ENCODE measurements at places on chromosomes 13 and 19.

- DNase-seq: no peak
Measured at GRCh38 chr19:4749870-4750590, 26.4 kb upstream of the DPP9 start.

- no peak for DNase-seq
Measured at GRCh38 chr13:75294110-75294509, 187.9 kb downstream of the TBC1D4 start.

- no peak for DNase-seq
Measured at GRCh38 chr19:5498830-5499550, 43.8 kb downstream of the ZNRF4 start.

- DNase-seq: no peak
Measured at GRCh38 chr13:95479731-95480130, 72.8 kb upstream of the CLDN10 start.

DNA sequence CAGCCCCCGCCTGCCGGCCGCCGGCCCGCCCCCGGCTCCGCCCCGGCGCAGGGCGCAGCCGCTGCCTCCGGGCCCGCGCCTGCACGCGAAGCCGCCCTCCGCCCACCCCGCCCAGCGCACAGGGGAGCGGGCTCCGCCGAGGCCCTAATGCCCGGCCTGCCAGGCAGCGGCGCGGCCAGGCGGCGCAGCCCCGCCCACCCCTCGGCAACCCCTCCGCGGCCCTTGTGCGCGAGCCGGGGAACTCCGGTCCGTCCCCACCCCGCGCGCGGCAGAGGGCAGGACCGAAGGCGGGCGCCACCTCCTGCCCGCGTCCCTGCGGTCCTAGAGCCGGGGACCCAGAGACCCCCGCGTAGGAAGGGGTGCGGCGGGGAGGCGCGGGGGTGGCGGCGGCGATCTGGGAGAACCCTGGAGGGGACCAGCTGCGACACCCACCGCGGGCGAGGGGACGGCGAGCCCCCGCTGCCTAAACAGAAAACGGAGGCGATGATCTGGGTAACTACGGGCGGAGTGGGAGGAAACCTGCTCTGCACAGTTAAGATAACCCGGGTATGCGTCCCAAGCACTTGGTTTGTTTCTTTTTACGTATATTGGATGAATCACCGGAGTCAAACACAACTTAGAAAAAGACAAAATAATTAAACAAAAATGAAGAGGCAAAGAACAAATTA is 350 bp upstream of the USP12 start:
- DNase-seq: peak; percentile 52

DNA sequence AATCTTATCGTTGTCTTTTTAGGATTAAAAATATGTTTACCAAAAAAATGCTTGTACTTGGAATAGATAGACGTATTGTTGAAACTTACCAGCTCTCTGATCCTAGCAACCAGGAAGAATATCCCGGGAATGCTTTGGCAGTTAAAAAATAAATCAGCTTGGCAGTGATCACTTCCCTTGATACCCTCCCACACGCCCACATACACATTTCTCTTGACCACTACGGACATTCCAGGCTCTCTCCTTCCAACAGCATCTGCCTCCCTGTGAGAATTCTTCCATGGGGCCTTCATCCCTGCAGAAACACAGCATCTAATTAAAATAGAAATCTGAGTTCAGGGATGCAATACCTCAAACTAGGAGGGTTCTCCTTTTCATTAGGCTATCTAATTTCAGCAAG is 57.9 kb downstream of the THSD1 start:
- no peak for DNase-seq

DNA sequence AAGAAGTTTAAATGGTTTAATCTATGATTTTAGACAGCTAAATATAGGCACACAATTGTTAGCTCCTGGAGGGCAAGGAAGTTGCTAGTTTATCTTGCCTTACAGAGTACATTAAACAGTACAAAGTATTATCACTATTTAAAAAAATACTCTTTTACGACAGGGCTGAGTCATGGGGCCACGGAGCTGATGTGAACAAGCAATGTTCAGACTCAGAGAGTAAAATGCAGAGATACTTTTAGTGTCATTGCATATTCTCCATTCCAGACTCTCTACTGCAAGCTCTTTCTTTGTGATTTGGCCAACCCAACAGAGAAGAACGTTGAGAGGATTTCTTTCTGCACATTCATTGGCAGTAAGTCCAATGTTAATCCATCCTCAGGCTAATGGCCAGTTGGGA is 352.4 kb downstream of the SPRY2 start:
- no peak for DNase-seq

DNA sequence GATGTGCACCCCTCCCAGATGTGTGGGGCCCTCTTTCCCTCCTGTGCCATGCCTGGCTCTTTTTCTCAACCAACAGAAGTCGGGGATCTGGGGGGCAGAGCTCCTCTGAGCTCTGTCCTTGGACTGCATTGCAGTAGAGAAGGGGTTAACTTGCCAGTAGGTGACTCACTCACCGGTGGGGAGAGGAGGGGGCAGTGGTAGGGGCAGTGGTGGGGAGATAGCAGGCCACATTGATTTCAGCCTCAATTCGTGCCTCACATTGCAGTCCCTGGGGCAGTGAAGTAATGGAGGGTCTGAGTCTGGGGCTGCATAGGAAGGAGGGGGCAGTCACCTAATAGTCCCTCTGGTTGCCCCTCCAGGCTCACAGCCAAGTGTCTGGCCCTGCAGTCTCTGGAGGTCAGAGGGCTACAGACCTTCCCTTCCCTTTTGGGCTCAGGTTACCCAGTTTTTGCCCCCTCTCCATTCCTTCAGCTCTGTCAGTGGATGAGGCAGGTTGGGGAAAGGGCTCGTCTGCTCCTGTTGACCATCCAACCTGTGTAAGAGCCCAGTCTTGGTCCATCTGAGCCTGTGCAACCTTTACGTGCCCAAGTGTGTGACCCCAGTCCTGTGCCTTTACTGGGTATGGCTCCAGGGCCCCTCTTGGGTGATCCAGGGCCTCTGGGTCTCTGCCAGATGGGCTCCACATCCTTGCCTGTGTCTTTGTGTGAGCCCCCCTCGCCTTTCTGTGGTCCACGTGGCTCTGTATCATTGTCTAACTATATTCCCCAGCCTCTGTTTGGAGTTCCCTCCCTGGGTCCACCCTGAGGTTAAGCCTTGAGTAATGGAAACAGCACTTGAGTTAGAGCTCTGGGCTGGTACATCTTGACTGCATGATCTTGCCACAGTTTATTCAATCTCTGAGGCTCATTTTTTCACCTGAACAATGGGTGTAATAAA is 13.0 kb downstream of the CIC start:
- DNase-seq: peak; percentile 54

- peak; percentile 13 for DNase-seq
Measured at GRCh38 chr13:36549755-36550154, 117.5 kb downstream of the CCNA1 start.

GRCh38 chr19:30563691-30564090 is 191.5 kb downstream of the ZNF536 start:
- no peak for DNase-seq

DNA sequence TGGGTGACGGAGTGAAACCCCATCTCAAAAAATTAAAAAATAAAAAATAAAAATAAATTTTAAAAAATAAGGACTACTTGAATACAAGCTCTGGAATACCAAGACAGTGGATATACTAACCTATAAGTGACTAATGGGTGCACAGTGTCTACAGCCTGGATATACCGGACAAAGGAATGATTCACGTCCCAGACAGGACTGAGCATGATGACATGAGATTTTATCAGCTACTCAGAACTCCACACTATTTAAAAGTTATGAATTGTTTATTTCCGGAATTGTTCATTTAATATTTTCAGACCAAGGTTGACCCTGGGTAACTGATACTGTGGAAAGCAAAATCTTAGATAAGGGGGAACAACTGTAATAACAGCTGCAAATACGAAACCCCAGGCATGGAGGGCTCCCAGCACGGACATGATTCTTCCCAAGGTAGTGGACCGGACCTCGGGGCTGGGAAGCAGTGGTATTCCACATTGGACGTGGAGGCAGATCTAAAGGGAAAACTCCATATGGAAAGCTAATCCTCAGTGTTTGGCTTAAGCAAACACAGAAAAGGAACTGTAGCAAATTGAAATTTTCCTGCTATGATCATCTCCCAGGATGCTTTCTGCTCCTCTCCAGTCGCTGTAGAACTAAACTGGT is 102.6 kb upstream of the TSHZ3 start:
- DNase-seq: no peak

DNA sequence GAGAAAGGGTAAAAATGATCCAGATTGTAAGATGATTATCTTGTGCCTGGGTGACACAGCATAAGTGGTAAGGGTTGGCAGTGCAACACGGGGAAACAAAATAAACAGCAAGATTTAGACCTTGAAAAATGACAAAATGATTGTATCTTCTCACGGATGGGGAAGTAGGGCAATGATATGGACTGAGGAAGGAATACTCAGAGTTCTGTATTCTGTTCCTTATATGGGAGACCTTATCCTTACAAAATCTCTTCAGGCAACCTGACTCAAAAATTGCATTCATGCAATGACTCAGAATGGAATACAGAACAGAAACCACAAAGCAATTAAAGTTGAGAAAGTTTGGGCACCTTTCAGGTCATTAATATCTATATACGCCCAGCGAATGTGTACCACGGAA is 149.0 kb downstream of the HS6ST3 start:
- DNase-seq: no peak

- DNase-seq: no peak
Measured at GRCh38 chr13:82165396-82166174, 1716.7 kb downstream of the SLITRK1 start.

- no peak for DNase-seq
Measured at GRCh38 chr13:102517959-102518358, 78.8 kb upstream of the TPP2 start.

GRCh38 chr13:66559093-66559492 is 671.0 kb downstream of the PCDH9 start:
- DNase-seq: no peak
